Amniotic epithelial cell (primary cell): ENCODE measurements at places on chromosomes 5 and 9.

DNA sequence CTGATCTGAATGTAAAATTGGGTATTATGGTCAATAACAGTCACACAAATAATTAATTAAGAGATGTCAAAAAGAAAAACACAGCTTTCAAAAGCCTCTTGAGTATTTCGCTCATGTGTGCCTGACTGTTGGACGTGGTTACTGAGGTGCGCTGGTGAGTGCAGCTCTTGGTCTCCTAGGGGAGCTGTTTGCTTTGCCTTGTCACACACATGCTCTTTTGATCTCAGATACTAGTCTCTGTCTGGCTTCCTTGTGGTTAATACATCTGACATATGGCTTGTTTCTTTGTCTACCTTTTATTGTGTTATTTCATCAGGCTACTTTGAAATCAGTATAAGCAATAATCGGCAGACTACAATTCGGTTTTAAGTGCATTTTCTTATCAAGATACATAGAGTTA, 51.5 kb downstream of the PCSK1 start:
- DNase-seq, result no peak

DNA sequence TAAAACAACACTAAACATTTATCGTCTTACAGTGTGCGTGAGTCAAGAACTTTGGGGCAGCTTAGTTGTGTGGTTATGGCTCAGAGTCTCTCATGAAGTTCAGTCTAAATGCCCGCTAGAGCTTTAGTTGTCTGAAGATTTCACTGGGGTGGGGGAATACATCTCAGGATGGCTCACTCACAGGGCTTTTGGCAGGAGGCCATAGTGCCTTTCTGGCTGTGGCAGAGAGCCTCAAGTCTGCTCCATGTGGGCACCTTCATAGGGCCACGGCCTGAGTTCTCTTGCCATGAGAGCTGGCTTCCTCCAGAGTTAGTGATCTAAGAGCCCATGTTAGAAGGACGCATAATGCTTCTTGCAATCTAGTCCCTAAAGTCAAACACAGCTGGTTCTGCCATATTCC, 258.8 kb upstream of the NUDT12 start:
- no peak for DNase-seq

DNA sequence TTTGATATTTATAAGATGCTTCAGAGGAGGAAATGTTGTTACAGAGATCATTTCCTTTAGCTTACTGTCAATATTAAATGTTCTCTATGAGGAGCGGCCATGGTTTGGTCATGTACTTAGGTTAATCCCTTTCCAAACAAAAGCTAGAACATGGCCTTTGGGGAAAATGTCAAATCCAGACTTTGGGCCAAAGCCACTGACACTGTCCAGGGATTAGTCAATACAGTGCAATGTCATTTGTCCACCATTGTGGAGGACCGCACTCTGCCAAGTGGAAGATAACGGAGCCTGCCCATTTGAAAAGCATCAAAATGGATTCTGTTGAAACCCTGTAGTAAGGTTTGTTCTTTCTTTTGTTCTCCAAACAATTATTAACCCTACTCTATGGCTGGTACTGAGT, 50.1 kb downstream of the FRMPD1 start:
- DNase-seq, result no peak

DNA sequence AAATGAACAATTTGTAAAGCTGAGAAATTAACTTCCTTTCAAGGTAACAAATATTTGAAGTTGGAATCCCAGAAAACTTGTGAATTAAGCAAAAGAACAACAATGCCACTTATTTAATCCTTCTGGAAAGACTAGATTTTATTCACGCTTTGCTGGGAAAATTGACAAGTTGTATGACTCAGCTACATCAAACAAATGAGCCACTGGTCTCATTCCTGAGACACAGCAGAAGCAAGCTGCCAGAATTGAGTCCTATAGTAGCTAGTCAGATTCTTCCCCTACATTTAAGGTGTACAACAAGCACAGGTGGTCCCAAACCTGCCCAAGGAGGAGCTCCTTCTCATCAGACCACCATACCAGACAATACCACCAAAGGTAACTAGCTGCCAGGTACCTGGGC, 280.7 kb downstream of the SPOCK1 start:
- DNase-seq, result no peak

GRCh38 chr5:144273232-144274027, 102.8 kb downstream of the KCTD16 start:
- peak; percentile 71 for DNase-seq

GRCh38 chr5:5100635-5101034, 39.5 kb upstream of the ADAMTS16 start:
- DNase-seq, result no peak

GRCh38 chr9:93468763-93469456, 15.5 kb upstream of the FAM120AOS start:
- peak; percentile 50 for DNase-seq

DNA sequence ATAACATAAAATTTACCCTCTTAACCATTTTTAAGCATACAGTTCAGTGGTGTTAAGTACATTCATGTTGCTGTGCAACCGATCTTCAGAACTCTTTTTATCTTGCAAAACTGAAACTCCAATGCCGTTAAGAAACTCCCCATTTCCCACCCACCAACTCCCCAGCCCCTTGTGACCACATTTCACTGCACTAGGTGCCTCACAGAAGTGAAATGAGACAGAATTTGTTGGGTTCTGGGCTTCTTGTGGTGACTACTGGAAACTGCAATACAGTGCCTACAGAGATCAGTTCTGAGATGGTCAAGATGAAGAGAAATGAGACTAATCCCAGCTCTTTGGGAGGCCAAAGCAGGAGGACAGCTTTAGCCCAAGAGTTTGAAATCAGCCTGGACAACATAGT, 202.1 kb upstream of the SLC30A5 start:
- no peak for DNase-seq

DNA sequence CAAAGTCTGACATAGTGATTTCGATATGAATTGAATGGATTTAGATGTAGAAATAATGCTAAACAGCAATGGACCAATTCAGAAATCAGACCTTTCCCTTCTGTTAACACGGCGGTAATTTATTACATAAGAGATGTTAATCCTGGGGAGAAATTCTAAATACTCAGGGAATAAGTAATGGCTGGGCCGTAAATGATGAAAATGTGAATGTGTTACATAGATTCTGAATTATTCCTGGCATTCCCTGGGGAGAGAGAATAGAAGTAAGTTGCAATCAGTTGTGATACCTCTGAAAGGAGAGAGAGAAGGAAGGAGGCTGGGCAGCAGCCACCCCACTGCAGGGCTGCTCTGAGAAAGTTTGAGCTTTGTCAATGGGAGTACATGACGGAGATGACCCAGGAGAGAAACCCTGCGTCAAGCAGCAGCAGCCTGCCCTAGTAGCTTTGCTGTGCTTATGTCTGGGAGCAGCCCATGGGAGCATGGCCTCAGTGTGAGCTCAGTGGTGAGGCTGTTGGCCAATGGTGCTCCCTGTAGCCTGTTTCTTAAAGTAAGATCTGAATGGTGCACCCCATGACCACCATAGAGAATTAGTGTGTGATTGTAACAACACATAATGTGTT, 420.1 kb downstream of the MTRR start:
- no peak for DNase-seq

DNA sequence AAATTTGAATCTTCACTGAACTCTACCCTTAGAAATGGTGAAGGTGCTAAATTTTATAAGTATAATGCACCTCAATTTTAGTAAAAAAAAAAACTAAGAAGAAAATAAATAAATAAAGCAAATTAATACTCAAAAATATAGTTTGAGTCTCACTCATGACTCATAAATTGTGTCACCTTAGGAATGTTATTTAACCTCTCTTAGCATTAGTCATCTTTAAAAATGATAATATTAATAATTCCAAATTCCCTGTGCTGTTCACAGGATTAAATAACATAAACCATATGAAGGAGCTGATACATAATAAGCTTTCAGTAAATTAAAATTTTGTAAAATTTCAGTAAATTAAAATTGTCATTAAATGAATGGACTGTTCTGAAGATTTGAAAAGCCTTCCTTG, 339.8 kb upstream of the RGMB start:
- peak; percentile 50 for DNase-seq

DNA sequence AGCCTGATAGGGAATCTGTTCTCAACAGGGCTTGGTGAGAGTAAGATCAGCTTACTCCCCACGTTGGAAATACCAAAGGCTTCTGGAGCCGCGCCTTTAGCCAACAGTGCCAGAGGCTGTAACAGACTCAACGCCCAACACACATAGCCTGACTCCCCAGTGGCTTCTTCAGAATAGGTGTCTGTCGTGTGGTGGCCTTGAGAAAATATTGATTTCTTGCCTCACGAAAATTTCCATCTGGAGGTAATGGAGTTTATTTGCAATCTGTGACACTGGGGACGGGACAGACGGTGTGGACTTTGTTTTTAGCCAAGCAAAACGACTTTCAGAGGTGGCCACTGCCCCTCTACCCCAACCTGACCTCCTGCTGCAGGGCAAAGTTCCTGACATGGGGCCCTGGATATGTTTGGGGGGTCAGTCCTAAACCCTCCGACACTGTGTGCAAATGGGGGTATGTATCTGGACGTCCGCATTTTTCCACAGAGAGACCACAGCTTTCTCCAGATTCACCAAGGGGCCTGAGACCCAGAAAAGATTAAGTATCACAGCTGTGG, 189.3 kb downstream of the CDK5RAP2 start:
- no peak for DNase-seq

- peak; percentile 56 for DNase-seq
Observed at GRCh38 chr5:35202319-35203111, 27.8 kb downstream of the PRLR start.

DNA sequence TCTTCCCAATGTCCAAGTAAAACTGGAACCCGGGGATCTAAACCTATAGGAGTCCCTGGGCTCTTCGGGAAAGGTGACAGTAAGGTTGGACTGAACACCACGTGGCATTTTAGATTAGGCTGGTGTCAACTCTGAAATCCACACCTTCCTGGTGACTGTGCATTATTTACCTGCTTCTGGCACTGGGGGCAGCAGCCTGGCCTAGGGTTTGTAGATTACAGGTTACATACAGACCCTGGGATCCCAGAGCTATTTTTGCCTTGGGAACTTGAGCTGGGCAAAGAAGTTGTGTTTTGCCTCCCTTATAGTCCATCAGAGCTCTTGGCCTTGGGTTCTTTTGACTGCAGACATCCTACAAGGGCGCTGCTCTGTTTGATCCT, 173.2 kb downstream of the DAB2IP start:
- no peak for DNase-seq

DNA sequence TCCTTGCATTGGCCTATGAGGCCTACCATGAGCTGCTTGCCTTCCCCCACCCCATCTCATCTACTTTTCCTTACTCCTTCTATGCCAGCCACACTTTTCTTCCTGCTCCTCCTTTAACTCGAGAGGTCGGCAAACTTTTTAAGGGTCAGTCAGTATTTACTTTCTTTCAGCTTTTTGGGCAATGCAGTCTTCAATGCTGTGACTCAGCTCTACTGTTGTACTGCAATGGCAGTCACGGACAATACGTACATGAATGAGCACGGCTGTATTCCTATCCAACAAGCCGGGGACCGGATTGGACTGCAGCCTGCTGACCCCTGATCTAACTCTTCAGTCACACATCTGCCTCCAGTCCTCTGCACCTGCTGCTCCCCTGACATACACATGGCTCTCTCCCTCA, 602 bp upstream of the ACTL7A start:
- DNase-seq, result no peak

- peak; percentile 33 for DNase-seq
Observed at GRCh38 chr9:132787748-132788159, 90.3 kb downstream of the AK8 start.

DNA sequence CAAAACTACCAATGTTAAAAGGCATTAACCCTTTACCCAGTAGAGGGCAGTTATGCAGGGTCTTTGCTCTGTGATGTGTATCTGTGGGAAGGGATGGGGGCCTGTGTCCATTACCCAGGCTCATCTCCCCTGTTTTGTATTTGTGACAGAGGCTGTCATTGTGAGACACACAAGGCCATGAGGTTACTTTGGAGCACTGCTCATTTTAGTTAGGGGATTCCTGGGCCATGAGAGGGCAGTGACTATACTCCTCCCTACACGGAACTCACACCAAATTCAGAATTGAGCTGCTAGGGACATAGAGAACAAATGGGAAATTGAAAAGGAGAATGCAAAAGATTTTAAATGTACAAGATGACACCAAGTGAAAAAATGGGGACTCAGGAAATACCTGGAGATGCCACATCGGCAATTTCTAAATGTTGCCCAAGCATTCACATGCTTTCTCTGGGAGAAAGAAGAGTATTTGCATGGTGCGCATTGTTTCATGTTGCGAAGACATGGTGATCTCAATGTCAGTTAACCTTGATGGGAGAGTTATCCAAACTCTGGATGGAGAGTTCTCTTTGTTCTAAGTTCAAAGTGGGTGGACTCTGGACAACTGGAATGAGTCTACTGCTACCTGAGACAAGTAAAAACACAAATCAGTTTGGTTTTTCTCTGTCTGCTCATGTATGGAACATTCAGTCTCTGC, 32.5 kb downstream of the C9orf152 start:
- DNase-seq, result no peak

GRCh38 chr5:33854733-33855151, 37.0 kb downstream of the ADAMTS12 start:
- peak; percentile 88 for DNase-seq

- no peak for DNase-seq
Observed at GRCh38 chr5:64019746-64020145, 57.5 kb upstream of the HTR1A start.

- no peak for DNase-seq
Observed at GRCh38 chr5:20335978-20336377, 348.0 kb upstream of the CDH18 start.

DNA sequence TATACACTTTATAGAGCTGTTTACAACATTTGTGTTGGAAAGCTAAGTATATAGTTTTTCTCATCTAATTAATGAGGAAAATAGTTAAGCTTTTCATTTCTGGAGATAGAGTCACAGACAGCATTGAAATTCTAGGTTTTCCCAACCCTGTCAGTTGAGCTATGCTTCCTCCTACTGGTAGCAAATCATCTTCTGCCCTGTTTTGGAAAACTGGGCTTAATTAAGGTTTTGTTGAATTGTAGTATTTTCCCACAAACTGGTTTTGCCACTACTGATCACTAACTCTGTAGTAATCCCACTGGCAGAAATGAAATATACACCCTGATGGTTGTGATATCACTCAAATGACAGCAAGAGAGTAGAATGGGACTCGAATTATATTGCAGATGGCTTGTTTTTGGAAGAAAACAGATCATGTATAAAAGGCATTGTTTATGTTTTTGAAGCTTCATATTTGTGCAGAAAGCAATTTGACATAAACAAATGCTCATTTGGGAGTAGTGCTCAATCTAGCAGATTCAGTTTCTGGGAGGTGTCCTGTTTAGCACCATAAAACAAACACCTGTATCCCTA, 46.6 kb downstream of the CD180 start:
- peak; percentile 35 for DNase-seq

DNA sequence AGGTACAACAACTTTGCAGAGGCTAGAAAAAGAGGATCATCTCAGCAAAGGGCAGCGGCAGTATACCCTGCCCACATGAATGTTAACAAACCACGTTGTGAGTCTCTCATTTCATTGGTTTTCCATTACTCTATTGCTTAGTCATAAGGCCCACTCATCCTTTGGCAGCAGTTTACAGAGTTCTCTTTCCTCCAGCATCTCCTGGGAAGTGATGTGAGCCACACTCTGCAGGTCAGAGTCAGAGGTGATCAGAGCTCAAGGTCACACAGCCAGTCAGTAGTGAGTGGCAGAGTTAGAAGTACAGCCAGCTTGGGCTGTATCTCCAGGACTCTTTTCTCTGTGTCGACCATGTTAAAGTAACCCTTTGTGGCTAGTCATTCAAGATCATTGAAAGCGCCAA, 599.6 kb upstream of the GRAMD2B start:
- DNase-seq, result peak; percentile 14

- DNase-seq, result peak; percentile 51
Observed at GRCh38 chr5:140292212-140293036, 10.5 kb downstream of the PFDN1 start.

GRCh38 chr5:132385326-132386105, 16.0 kb downstream of the SLC22A5 start:
- peak; percentile 64 for DNase-seq

- DNase-seq, result no peak
Observed at GRCh38 chr9:84781458-84781857, 111.9 kb downstream of the NTRK2 start.
